KBM-7 (cell line): ENCODE measurements at places on chromosomes 12 and 14.

DNA sequence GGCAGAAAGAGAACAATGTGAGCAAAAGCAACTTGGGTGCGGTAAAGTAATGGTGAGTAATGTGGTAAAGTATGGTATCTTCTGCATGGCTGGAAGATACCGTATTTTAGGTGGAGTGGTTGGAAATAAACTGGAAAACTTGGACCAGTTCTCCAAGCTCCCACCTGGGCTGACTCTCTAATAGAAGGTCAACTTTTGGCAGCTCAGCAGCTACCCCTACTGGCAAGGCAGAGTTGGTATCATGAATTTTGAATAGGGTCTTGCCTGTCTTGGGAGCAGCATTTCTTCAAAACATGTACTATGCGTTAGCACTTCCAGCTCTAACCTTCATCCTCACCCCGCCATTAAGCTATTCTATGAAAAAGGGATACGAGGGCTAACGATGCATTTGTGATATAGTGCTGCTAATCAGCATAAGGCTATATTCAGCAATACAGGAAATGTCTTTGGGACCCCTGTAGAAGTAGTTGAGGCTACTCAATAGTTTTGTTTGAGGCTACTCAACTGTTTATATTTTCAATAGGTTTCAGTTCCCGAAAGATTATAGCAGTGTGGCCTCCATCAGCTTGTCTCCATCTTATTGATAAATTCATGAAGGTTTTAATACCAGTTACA is 276.3 kb upstream of the FAR2 start:
- DNase-seq, result peak; percentile 44

DNA sequence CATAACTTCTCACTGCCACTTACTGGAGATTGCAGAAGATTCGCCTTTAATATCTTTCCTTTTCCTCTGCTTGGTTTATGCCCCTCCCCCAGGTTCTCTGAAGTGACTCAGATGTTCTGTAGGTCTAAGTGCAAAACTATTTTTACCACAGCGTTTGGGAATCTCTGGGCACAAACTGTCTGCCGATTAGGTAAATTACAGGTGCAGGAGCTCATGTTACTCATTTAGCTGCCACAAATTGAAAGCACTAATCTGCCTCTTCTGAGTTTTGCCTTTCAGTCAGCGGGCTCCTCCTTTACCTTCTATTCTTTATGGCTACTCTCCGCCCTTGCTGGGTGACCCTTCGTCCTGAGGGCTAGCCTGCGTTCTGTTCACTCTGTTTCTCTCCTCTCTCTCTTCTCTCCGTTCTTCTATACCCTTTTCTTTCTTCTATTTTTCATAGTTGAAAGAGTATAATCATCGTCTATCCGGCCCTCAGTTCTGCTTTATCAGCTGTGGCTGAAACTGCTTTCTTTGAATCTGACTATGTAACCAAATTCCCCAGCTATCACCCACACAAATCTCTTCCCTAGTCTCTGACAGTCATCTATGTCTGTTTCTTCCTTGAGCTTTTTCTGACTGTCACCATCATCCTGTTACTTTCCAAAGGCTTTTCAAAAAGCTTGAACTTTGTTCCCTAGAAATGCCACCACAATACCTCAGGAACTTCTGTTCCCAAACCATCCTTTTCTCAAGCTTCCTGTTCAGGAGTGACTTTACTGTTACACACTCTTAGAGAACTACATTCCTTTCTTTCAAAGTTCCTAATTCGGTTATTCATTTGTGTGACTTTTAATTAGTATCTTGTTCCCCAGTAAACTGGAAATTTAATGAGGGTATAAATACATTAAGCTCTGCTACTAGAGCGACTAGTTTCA is 4.3 kb upstream of the MYF6 start:
- DNase-seq, result no peak

DNA sequence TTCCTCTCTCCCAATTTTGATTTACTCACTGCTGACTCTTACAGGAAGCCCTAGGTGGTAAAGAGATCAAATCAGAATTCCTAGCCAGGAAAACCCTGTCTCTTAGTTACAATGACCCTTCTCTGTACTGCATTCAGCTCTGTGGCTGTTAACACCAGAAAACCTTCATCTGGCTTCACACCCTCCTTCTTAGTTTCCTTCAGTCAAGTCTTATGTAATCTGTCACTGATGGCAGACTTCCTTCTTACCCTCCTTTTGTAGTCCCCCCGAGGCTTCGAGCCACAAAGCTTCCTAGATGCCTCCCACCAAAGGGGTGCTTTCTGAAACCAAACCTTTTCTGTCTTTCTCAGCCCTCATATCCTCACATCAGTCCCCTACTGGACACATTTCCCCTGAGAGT is 16.5 kb downstream of the NGDN start:
- DNase-seq, result no peak

DNA sequence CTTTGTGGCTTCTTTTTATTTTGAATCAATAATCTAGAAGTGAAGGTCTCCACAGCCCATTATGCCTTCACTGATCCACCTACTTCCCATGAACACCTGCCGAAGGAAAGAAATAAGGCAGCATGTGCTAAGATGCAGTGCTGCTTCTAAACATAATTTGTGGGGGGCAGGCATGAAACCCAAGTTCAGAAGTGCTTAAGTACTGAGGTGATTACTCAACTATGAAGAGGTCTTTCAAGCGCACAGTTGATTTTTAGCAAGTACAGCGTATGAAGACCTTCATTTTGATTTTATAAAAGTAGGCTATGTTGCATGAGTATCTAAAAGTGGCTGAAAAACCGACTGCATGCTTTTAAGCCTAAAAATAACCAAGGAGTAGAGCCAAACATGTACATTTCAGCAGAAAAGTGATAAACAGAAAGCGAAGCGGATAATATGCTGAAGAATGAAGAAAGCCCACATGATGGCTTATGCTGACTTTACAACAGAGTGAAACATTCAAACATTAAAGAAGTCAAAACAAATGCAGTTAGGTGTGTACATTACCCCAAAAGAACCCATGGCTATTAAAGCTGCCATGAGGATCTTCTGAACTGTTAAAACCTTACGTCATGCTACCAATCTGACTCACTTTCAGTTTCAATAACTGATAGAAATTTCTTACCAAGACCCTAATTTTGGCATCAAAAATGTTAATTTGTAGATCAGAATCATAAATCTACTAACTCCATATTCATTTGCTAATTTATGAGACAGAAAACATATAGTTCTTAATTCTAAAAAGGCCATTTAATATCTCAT is 29.3 kb downstream of the KICS2 start:
- DNase-seq, result no peak

DNA sequence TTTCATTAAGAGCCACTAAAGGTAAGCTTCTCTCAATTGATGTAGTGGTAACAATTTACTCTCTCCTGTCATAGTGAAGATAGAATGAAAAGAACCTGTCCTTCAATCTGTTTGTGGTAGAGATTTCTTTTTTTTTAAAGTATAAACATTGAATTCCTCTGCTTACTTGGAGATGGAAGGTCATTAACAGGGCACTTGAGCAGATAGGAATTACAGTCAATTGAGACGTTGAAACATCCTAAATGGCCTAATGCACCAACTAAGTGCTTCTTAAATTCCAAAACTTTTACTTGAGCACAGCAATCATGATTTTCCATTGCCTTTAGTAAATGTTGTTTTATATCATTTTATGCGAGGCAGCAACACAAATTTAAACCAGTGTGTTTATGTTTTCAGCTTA is 241.4 kb downstream of the FOXG1 start:
- no peak for DNase-seq

GRCh38 chr14:33484264-33484663 is 466.6 kb downstream of the EGLN3 start:
- DNase-seq, result no peak

DNA sequence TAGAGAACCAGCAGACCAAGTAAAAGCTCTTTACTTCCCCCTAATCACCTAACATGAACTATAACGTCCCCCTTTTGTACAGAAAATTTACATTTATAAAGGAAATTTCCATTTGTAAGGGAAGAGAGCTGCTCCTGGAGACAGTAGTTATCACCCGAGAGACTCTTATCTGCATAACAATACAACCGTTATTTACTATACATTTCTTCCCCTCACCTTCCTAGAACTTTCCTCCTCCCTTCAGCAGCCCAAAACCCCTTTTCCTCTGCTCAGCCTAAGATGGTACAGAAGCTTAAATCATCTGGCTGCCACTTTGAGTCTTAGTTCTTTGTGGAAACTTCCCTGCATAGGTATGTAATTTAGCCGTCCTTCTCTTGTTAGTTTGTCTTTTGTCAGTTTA is 40.4 kb upstream of the ETV6 start:
- DNase-seq, result no peak

GRCh38 chr14:74546416-74546815 is 52.9 kb downstream of the ISCA2 start:
- no peak for DNase-seq
